ENCODE measurements at places on chromosomes 2 and 18. TPM values are rescaled to one million over a fixed set of nuclear protein-coding genes. Genes with fewer than 3 reads are reported as not detected.

The REEP1 gene
- total RNA-seq = 0.18 TPM

The DNAJC5G gene
- total RNA-seq = not detected

The RAX gene
- total RNA-seq = not detected

The AKAIN1 gene
- total RNA-seq = not detected

The TTL gene
- 82.1 TPM for total RNA-seq

The USP14 gene
- 37.1 TPM for total RNA-seq

The ERBB4 gene
- 0.42 TPM for total RNA-seq

The FAM110C gene
- under 0.01 TPM for total RNA-seq

The MATN3 gene
- 3.0 TPM for total RNA-seq

The FSHR gene
- total RNA-seq = not detected

The AQP4 gene
- not detected for total RNA-seq

The MYO5B gene
- total RNA-seq = not detected
